Inflammatory macrophage treated with lipopolysaccharide for 4 hours (primary cell): ENCODE measurements at places on chromosomes 1 and 21.

GRCh38 chr1:72434070-72434469 is 151.7 kb upstream of the NEGR1 start:
- DNase-seq = no peak

- no peak for DNase-seq
Measured at GRCh38 chr1:9706178-9706577, 54.6 kb downstream of the PIK3CD start.

DNA sequence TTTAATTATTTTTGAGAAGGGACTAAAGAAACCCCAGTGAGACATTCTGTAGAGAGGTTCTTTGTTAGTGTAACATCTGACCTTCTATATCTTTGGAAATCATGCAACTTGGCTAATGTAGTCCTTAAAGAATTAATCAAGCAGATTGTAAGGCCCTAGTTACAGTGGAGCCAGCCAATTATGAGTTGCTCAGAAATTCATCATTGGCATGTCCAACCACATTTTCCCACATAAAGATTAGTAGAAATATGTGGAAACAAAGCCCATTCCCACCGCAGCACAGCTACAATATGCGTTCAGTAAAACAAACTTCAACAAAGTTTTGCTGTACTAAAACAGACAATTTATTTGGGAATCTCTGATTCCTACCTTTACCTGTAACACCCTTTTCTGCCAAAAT is 27.8 kb downstream of the WNT2B start:
- no peak for DNase-seq

- peak; percentile 50 for DNase-seq
Measured at GRCh38 chr1:31723828-31724359, 20.1 kb upstream of the COL16A1 start.

DNA sequence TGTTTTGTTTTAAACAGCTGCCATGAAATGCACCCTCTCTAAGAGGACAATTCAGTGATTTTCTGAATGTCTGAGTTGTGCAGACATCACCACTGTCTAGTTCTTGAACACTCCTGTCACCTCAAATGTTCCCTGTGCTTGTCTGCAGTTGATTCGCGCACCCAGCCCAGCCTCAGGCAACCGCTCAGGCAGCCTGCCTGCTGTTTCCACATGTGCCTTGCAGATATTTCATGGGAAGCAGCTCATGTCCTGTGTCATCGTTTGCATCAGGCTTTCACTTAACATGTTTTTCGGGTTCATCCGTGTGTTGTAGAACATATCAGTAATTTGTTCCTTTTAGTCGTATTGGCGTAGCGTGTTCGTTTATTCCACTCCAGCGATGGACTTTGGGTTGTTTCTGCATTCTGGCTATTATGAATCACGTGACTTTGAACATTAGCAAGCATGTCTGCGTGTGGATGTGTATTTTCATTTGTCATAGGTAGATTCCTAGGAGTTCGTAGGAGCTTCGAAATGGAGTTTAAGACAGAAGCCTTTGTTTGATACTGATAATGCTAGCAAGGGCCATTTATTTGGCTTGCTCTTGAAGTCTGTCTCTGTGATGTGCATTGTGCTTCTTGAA is 12.1 kb downstream of the ADARB1 start:
- no peak for DNase-seq

GRCh38 chr1:2441746-2442145 is 29.4 kb upstream of the PEX10 start:
- DNase-seq = no peak

- peak; percentile 56 for DNase-seq
Measured at GRCh38 chr1:235160383-235160956, 580 bp downstream of the RBM34 start.

DNA sequence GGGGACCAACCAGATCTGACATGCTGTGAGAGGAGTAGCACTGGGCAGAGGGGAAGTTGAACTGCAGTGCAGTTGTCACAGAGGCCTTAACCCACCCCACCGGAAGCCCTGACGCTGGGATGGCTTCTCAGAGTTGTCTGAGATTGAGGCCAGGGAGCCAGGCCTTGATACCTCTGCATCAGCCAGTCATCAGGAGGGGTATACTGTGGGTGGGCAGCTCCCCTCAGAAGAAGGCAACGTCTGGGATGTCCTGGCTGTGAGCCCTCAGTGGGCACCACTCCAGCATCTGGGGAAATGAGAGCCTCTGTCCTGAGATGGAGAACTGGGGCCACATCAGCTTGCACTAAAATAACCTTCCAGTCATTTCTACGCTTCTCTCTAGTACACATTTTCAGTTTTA is 47.9 kb upstream of the BCAR3 start:
- no peak for DNase-seq
